Stimulated activated CD4-positive, alpha-beta T cell treated with anti-CD3 and anti-CD28 coated beads, Interleukin-2, amount 100 ng/mL, for 24 hours (primary cell): ENCODE measurements at places on chromosomes 3 and 15.

DNA sequence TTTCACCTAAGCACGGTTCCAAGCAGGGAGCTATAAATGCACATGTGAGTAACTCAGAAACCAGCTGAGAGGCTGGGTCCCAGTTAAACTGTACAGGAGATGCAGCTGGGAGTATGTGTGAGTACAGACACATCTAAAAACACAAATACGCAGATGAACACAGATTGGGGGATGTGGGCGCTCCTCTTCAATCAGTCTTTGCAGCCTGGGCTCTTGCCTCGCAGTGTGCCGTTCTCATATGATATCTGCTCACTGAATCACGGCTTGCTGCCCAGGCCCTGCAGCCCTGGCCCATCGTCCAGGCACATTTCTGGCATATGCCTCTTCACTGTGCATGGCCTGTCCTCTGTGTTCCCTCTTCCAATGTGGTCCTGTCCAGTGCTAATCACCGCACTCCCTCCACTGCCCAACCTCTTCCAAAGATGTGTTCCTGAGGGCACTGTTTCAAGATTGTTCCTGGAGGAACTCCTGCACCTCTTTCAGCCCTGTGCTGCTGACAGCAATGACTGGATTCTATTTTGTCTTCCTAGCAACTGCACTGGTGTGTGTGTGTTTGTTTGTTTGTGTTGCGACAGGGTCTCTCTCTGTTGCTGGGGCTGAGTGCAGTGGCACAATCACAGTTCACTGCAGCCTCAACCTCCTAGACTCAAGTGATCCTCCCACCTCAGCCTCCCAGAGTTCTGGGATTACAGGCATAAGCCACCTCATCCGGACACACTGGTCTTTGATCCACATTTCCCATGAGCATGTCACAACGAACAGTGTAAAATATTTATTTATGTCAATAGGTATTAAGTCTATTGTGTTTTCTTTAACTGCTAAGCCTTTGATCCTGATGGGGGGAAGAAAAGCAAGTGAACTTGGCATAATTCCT, 17.0 kb downstream of the CA12 start:
- no peak for DNase-seq

DNA sequence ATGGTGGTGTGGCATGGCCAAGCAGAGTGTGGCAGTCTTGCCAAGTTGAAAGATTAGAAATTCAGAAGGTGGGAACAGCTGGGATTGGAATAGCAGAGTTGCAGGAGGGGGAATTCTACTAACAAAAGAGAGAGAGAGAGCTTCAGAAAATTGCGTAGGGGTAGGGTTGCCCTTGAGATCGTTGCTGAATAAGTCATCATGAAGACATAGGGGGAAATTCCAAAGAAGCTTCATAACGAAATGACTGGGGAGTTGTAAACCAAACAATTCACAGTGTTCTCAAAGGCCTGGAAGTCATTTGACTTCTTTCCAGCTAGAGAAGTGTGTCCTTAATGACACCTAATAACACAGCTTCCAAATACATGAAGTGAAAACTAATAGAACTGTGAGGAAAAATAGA, 26.3 kb upstream of the TIPARP start:
- no peak for DNase-seq

DNA sequence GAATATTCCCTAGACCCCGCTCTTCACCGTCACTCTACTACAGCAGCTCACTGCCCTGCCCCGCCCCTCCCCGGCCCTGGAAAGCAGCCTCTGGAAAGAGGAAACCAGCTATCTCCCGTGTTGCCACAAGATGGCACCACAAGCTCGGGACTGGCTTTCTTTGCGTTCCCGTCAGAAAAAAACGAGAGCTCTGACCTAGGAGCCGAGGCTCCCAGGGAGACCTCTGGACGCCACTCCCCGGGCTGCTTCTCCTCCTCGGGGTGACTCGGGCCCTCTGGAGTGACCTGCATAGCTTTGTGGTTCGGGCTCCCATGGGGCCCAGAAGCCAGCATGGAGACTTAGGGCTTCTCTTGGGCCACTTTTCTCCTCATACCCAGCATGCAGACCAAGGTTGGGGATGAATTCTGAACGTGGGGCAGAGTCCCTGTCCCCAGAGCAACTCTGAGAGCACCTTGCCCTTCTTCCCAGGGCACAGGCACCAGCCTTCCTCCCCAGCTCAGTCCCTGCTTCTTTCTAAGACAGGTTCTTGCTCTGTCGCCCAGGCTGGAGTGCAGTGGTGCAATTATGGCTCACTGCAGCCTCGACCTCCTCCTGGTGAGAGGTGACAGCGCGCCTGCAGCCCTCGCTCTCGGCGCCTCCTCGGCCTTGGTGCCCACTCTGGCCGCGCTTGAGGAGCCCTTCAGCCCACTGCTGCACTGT, 19.0 kb downstream of the STOML1 start:
- peak; percentile 83 for DNase-seq

- no peak for DNase-seq
Measured at GRCh38 chr3:31791090-31791430, 190.0 kb downstream of the OSBPL10 start.

GRCh38 chr3:16849795-16850194, 35.0 kb upstream of the PLCL2 start:
- no peak for DNase-seq

- no peak for DNase-seq
Measured at GRCh38 chr3:19488939-19489338, 340.6 kb downstream of the KCNH8 start.

- DNase-seq, result no peak
Measured at GRCh38 chr3:32912046-32912445, 39.4 kb upstream of the CCR4 start.

DNA sequence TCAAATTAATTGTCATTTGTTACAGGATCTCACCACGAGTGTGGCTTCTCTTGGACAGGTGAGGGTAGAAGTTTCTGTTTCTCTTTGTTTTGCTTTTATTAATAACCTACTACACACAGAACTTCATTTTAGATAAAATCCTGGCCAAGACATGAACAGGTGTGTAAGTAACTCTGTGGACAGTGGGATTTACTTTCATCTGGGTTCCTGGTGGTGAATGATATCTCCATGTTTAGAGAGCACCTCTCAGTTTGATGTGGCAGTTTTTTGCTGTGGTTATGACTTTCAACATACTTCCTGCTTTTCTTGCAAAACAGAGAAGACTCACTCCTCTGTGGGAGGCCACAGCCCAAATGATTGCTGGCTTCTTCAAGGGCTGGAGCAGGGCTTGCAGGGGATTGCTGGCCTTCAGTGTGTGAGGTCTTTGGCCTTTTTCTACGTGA, 71.1 kb upstream of the XCR1 start:
- DNase-seq, result peak; percentile 50

GRCh38 chr15:43225201-43225949, 4.6 kb upstream of the EPB42 start:
- peak; percentile 33 for DNase-seq

- DNase-seq, result no peak
Measured at GRCh38 chr3:176554264-176554663, 643.0 kb downstream of the TBL1XR1 start.

DNA sequence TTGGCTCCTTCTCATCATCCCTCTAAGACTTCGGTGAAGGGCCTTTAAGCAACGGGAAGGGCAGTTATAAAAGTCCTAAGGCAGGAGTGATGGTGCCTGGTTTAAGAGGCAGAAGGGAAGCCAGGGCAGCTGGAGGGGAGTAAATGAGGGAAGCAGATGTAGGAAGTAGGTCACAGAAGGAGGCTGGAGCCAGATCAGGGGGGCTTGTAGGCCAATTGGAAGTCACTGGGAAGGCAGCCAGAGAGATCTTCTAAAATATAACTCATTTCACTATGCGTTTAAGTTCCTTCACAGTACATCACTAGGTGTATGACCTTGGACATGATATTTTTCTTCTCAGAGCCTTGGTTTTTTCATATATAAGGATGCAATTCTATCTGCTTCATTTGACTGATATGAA, 94.7 kb downstream of the MYH15 start:
- no peak for DNase-seq

DNA sequence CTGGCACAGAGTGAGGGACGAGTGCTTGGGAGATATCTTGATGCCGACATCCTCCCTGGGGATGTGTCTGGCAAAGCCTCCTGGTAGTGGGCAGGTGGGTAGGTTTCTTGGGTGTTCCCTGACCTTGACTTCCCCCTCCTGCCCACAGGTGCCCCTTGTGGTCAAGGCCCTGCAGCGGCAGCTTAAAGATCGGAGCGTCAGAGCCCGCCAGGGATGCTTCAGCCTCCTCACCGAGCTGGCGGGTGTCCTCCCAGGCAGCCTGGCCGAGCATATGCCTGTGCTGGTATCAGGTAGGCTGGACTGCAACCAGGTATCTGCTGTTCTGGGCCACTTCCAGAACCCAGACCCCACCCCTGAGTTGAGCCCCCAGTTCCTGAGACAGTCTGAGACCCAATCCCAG, 19.2 kb downstream of the CAND2 start:
- DNase-seq, result no peak

DNA sequence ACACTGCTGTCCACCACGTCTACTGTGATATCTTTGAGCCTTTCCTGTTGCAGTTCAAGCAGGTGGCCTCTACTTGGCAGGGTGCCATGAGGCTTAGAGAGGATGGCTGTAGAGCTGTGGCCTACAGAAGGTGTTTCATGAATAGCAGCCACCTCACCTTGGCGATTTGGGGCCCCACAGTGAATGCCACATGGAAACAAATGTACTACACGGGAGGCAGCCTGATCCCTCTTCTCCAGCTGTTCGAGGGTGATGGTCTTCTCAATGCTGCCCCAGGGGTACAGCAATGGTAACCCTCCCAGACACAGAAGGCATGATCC, 70.7 kb downstream of the FAM43A start:
- no peak for DNase-seq

DNA sequence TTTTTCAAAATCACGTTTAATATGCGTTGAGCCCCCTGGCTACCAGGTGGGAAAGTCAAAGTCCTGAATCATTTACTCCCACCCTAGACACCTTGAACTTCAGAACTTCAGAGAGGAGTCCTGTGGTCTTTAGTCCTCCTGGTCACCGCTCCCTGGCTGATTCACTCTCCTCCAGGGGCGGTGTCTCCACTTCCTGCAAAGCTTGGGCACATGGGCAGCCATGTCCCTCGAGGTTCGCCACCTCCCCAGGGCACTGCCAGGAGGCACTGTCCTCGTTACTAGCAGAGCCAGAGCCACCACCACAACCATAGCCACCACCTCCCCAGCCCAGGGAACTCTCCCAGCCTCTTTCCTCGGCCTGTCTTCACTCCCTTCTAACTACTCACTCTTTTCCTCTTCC, 31.0 kb downstream of the LOXL1 start:
- DNase-seq, result no peak

DNA sequence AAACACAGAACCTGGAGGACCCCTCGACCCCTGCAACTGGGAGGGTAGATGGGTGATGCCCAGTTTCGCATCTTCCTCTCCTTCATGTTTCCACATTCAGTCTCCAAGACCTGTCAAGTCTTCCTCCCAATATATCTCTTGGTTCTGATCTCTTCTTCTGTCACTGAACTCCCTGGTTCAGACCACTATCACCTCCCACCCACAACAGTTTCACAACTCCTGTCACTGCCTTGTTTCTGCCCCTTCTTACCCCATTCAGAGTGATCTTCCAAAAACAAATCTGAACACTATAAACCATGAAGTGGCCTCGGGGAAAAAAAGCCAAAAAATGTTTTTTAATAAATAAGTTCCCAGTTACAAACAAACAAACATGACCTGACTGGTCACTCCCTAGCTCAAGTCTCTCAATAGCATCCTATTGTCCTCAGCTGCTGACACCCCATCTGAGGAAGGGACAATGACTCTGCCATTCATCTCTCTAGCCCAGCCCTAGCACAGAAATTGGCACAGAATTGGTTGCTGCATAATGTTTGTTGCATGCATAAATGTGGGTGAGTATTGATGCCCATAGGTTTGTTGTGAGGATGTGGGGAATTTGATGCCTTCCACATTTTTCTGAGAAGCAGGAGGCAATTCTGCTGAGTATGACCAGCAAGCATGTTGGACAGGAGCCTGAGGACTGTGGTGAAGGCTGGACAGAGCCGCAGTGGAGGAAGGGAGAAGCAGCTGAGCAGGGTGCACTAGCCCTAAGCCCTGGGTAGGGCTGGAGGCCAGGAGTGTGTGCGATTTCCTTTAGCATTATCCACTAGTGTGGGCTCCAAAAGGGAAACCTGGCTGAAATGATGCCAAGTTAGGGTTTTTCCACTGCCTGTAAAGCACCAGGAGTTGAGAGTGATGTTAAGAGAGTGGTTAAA, 12.2 kb upstream of the XYLB start:
- no peak for DNase-seq

- no peak for DNase-seq
Measured at GRCh38 chr15:44028349-44028748, 166.7 kb downstream of the FRMD5 start.

GRCh38 chr3:124282751-124283651, 291.1 kb upstream of the ROPN1 start:
- no peak for DNase-seq

GRCh38 chr3:76324101-76324500, 538.8 kb upstream of the ZNF717 start:
- no peak for DNase-seq
